ENCODE measurements at places on chromosomes 6 and 20.

- no peak overlapping the region for H3K27ac ChIP-seq
- no peak for DNase-seq
- no peaks in the 10 kb centered on the region for H3K27me3 ChIP-seq
- no peaks in the 10 kb centered on the region for H3K4me1 ChIP-seq
- no peak overlapping the region for H3K4me3 ChIP-seq
Observed at GRCh38 chr6:65627015-65627414, 80.0 kb downstream of the EYS start.

GRCh38 chr20:4109307-4109940 is 94.1 kb upstream of the RNF24 start:
- H3K36me3 ChIP-seq: no peaks in the 10 kb centered on the region
- H3K4me3 ChIP-seq: no peak overlapping the region
- peaks cover 19% of the 10 kb centered on the region for H3K27me3 ChIP-seq
- H3K27ac ChIP-seq: no peak overlapping the region
- H3K4me1 ChIP-seq: peaks cover 2% of the 10 kb centered on the region
- DNase-seq: no peak

DNA sequence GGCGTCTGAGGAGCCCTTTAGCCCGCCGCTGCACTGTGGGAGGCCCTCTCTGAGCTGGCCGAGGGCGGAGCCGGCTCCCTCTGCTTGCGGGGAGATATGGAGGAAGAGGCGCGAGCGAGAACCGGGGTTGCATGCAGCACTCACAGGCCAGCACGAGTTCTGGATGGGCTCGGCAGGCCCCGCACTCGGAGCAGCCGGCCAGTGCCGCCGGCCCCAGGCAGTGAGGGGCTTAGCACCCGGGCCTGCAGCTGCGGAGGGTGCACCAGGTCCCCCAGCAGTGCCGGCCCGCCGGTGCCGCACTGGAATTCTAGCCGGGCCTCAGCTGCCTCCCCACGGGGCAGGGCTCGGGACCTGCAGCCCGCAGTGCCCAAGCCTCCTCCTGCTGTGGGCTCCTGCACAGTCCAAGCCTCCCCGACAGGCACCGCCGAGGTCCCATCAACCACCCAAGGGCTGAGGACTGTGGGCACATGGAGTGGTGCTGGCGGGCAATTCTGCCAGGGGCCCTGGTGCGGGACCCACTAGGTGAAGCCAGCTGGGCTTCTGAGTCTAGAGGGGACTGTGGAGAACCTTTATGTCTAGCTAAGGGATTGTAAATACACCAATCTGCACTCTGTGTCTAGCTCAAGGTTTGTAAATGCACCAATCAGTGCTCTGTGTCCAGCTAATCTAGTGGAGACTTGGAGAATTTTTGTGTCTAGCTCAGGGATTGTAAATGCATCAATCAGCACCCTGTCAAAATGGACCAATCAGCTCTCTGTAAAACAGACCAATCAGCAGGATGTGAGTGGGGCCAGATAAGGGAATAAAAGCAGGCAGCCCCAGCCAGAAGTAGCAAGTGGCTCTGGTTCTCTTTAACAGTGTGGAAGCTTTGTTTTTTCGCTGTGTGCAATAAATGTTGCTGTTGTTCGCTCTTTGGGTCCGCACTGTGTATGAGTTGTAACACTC is 329.7 kb upstream of the JARID2 start:
- H3K36me3 ChIP-seq: no peaks in the 10 kb centered on the region
- H3K27me3 ChIP-seq: no peaks in the 10 kb centered on the region
- no peak overlapping the region for H3K4me3 ChIP-seq
- no peak for DNase-seq
- H3K27ac ChIP-seq: no peak overlapping the region

GRCh38 chr6:151437401-151437800 is 14.5 kb downstream of the RMND1 start:
- DNase-seq: no peak
- H3K36me3 ChIP-seq: peaks cover 12% of the 10 kb centered on the region
- no peak overlapping the region for H3K4me3 ChIP-seq
- H3K27me3 ChIP-seq: no peaks in the 10 kb centered on the region
- peaks cover 9% of the 10 kb centered on the region for H3K4me1 ChIP-seq
- H3K27ac ChIP-seq: no peak overlapping the region

- H3K4me3 ChIP-seq: peak overlapping the region; percentile 27
- peaks cover 10% of the 10 kb centered on the region for H3K4me1 ChIP-seq
- H3K36me3 ChIP-seq: peaks cover 24% of the 10 kb centered on the region
- DNase-seq: no peak
Observed at GRCh38 chr6:3139090-3139903, 18.0 kb downstream of the TUBB2A start.

- no peak overlapping the region for H3K27ac ChIP-seq
- H3K36me3 ChIP-seq: no peaks in the 10 kb centered on the region
- H3K27me3 ChIP-seq: peaks cover 9% of the 10 kb centered on the region
Observed at GRCh38 chr20:17511401-17511800, 19.8 kb downstream of the BFSP1 start.

DNA sequence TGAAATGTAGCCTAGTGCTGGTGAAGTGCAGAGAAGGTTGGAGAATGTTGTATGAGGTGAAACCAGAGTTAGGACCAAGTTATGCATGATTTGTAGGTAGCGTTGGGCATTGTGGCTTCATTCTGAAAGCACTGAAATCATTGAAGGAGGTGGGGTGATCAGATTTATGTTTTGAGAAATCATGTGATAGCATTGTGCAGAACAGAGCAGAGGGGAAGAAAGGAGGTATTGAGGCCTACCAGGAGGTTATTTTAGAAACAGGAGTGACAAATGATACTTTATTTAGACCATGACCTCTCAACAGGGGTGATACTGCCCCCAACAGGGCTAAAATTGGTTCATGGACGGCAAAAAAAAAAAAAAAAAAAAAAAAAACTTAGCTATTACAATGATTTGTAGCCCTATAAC is 15.6 kb upstream of the HMGN3 start:
- H3K27me3 ChIP-seq: no peaks in the 10 kb centered on the region
- no peak overlapping the region for H3K4me3 ChIP-seq
- H3K27ac ChIP-seq: no peak overlapping the region
- DNase-seq: peak; percentile 1
- peaks cover 10% of the 10 kb centered on the region for H3K4me1 ChIP-seq

DNA sequence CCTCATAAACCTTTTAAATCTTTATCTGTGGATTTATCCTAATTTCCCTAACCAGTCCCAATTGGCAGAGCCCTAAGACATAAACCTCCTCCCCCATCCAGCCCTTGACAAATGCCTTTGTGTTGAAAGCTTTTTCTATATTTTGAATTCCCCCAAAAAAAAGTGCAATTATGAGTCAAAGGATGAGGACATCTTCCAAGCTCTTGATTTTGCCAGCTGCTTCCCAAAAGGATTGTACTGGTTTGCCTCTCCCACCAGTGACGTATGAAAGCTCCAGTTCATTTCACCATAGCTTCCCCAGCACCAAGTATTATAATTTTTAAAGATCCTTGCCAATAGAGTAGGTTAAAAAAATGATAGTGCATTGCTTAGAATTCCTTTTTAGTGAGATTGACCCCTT is 38.9 kb downstream of the SIRPA start:
- peaks cover 2% of the 10 kb centered on the region for H3K4me1 ChIP-seq
- no peak overlapping the region for H3K27ac ChIP-seq
- no peak overlapping the region for H3K4me3 ChIP-seq
- H3K27me3 ChIP-seq: no peaks in the 10 kb centered on the region
- peaks cover 2% of the 10 kb centered on the region for H3K36me3 ChIP-seq

GRCh38 chr6:143941852-143942627 is 66.0 kb downstream of the PLAGL1 start:
- H3K36me3 ChIP-seq: peaks cover under 1% of the 10 kb centered on the region
- H3K27me3 ChIP-seq: no peaks in the 10 kb centered on the region
- peaks cover 6% of the 10 kb centered on the region for H3K4me1 ChIP-seq
- peak; percentile 10 for DNase-seq
- no peak overlapping the region for H3K27ac ChIP-seq

- peak overlapping the region; percentile 66 for H3K4me3 ChIP-seq
- H3K36me3 ChIP-seq: peaks cover 5% of the 10 kb centered on the region
- H3K27me3 ChIP-seq: peaks cover under 1% of the 10 kb centered on the region
- peaks cover 12% of the 10 kb centered on the region for H3K4me1 ChIP-seq
Observed at GRCh38 chr6:13573669-13574110, 711 bp upstream of the SIRT5 start.

DNA sequence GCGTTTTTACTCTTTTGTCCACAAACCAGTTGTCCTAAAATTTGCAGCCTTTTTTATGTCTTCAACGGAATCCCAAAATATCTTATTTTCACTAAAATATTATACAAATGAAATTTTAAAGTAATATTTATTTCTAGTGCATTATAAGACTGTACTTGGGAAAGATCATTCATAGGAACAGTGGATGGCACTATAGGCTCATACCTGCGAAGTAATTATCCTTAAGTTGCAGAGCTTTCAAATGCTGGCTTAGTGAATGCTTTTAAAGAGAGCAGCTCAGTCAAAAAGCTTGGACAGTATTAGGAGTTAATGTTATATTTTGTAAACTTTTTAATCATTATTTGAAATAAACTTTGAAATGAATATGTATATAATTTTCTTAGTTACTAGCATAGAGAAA is 254.9 kb downstream of the CDKAL1 start:
- peaks cover 12% of the 10 kb centered on the region for H3K36me3 ChIP-seq
- DNase-seq: no peak
- no peaks in the 10 kb centered on the region for H3K4me1 ChIP-seq
- H3K27me3 ChIP-seq: no peaks in the 10 kb centered on the region
- no peak overlapping the region for H3K27ac ChIP-seq

GRCh38 chr6:145865175-145865574 is 50.6 kb upstream of the FBXO30 start:
- H3K4me1 ChIP-seq: peaks cover 42% of the 10 kb centered on the region
- peaks cover 7% of the 10 kb centered on the region for H3K36me3 ChIP-seq
- no peak for DNase-seq
- peak overlapping the region; percentile 12 for H3K4me3 ChIP-seq

- no peaks in the 10 kb centered on the region for H3K4me1 ChIP-seq
- peaks cover 2% of the 10 kb centered on the region for H3K27me3 ChIP-seq
- DNase-seq: no peak
- no peak overlapping the region for H3K27ac ChIP-seq
- no peaks in the 10 kb centered on the region for H3K36me3 ChIP-seq
Observed at GRCh38 chr6:1062786-1063545, 248.9 kb upstream of the FOXQ1 start.

DNA sequence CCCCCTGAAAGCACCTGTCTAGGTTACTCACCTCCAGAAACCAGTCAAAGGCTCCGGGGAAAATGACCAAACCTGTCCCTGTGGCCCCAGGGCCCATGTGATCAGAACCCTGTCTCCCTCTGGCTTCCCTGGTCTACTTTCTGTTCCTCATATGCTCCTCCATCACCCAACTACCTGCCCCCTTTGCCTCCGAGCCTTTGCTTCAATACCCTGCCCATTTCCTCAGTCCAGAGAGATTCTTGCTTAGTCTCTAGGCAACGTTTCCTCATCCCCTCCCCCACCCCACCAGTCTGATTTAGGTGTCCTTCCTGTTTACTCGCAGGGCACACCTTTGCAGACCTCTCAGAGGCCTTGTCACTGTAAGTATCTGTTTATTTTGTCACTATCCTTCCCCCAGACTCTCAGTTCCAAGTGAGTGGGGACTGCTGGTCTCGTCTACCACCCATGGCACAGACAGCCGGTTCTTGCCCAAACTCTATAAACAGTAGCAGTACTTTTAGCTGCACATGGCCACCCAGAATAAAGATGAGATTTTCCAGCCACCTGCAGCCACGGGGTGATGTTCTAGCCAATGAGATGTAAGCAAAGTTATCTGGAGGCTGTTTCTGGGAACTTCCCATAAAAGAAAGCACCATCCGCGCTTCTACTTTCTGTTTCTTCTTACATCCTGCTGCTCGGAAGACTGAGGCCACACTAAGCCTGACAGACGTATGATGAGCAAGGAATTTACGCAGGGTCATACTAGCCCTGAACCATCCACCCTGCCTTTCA is 13.3 kb downstream of the ELOVL5 start:
- peak overlapping the region; percentile 99 for H3K27ac ChIP-seq
- no peaks in the 10 kb centered on the region for H3K27me3 ChIP-seq
- H3K4me1 ChIP-seq: peaks cover 74% of the 10 kb centered on the region
- H3K4me3 ChIP-seq: peak overlapping the region; percentile 94
- H3K36me3 ChIP-seq: peaks cover 27% of the 10 kb centered on the region

DNA sequence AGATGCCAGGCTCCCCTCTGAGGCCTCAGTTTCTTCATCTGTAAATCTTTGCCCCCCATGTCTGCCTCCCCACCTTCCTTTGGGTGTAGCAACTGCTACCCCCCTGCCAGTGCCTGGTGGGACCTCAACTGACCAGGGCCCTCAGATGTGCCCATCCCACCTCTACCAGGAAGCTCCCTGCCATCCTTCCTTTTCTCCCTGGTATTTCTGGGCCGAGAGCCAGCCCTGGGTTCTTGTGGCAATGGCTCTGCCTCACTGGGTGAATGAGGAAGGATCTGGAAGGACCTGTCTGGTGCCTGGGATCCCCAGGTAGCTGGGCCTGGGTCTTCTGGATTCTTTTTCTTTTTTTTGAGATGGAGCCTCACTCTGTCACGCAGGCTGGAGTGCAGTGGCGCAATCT is 141.1 kb upstream of the RNF24 start:
- no peak for DNase-seq
- H3K27ac ChIP-seq: no peak overlapping the region
- H3K27me3 ChIP-seq: peaks cover 18% of the 10 kb centered on the region
- no peaks in the 10 kb centered on the region for H3K36me3 ChIP-seq

DNA sequence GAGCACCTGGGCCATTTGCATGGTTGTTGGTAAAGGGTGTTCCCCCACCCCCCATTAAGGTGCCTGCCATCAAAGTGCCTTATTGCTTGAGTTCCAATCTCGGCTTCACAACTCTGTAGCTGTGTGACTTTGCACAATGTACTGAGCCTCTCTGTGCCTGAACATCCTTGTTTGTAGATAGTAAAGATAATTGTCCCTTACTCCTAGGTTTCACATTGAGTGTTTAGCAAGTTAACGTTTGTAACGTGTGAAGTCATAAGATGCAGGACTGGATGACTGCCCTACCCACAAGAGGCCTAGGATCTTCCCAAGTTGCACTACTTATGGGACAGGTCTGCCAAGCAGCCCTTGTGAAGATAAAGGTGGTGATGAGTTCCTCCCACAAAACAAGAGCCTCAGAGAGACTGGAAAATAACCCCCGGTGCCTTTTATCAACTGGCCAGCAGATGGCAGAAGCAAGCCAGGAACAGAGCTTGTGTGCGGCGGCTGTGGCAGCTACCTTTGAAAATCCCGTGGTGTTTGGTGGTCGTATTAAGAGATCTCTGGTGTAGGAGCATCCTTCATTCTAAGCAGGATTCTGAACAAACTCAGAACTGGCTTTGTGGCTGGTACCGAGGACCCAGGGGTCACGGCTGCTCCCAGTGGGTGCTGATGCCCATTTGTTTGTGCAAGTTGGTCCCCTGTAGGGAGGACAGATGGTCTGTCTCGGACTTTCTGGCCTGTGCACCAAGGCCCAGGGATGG is 99.1 kb downstream of the CDH26 start:
- peaks cover 14% of the 10 kb centered on the region for H3K27me3 ChIP-seq
- H3K36me3 ChIP-seq: no peaks in the 10 kb centered on the region
- peaks cover 20% of the 10 kb centered on the region for H3K4me1 ChIP-seq
- no peak overlapping the region for H3K4me3 ChIP-seq
